ENCODE measurements at places on chromosomes 13 and 19.

DNA sequence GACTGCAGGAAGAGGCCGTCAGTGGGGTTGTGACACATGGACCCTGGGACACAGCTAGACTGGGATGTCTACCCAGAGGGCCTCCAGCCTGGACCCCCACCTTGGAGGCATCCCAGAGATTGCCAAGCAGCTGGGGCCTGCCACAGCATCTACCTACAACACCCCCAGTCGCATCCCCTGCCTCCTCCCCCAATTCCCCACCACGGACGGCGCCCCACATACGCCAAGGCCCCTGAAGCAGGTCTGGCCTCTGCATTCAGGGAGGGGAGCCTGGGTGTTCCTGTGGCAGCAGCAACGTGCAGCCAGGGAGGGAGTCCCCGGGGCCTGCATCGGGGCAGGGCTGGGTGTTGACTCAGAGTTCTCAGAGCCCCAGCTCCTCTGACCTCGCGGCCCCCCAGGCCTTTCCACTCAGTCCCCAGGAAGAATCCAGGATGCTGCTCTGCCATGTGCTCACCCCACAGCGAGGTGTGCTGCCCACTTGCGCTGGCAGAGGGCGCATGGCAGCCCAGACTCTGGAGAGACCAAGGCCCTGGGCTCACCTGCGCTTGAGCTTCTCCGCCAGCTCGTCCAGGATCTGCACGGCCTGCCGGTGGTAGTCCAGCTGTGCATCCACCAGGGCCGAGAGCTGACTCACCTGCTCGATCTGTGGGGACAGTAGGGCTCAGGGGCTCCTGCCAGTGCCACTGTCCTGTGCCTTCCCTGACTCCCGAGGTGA is 19.6 kb downstream of the MPND start:
- DNase-seq: no peak

GRCh38 chr19:5002143-5002542 is 33.2 kb downstream of the KDM4B start:
- no peak for DNase-seq

GRCh38 chr13:91359111-91359510 is 11.6 kb downstream of the MIR17HG start:
- no peak for DNase-seq

DNA sequence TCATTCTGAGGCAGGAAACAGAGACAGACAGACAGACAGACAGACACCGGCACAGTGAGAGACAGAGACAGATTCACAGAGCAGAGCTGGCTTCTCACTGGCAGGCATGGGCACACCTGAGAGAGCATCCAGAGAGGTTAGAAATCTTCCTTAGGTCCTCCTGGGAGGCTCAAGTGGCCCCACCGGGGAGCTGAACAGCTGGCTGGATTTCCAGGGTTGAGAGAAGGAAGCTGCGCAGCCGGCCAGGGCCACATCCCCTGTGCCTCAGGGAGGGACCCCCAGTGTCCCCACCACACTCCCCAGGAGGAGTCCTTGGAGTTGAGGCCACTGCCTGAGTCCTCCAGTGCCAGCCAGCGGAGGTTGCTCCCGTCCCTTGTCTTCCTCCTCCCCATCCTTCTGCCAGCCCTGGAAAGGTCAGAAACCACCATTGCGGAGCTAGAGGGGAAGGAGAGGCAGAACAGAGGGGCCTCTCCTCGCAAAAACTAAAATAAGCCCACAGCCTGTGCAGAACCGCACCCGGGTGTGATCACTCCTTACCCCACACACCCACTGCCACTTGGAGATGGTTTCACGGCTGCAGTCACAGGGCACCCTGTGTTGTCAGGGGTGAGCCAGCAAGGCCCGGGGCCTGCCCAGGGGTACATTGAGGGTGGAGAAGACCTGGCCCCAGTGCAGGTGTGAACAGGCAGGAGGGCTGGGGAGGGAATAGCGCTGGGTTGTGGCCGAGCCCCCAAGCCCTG is 4.2 kb downstream of the FFAR3 start:
- DNase-seq: no peak

GRCh38 chr13:102701331-102701730 is 6.5 kb upstream of the METTL21C start:
- DNase-seq: no peak

GRCh38 chr19:1261798-1262622 is 7.1 kb upstream of the CIRBP start:
- peak; percentile 11 for DNase-seq

- no peak for DNase-seq
These were observed 534.5 kb downstream of the KCTD12 start for GRCh38 chr13:76351541-76352229.

DNA sequence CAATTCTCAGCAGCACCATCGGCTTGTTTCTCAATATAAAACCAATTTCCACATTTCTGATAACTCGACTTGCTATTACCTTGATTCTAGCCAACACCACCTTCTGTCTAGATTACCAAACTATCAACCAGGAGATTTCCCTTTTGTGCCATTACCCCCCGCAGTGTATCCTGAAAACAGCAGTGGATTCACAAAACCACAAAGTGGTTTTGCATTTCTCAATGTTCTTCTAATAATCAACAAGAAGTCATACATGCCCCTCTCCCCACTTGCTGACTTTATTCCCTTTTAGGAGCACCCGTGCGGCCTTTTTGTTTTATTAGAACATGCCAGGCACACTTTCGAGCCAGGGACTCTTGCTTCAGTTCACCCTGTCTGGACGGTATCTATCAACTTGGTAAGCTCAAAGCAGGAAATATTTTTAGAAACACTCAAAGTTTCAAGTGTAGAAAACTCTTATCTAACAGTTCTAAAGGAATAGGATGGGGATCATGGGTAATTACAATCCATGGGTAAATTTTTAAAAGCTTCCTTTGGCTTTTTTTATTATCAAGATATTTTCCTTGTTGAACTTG is 967.4 kb downstream of the EFNB2 start:
- DNase-seq: no peak

- DNase-seq: no peak
These were observed 12.7 kb downstream of the SGTA start for GRCh38 chr19:2770055-2771013.

DNA sequence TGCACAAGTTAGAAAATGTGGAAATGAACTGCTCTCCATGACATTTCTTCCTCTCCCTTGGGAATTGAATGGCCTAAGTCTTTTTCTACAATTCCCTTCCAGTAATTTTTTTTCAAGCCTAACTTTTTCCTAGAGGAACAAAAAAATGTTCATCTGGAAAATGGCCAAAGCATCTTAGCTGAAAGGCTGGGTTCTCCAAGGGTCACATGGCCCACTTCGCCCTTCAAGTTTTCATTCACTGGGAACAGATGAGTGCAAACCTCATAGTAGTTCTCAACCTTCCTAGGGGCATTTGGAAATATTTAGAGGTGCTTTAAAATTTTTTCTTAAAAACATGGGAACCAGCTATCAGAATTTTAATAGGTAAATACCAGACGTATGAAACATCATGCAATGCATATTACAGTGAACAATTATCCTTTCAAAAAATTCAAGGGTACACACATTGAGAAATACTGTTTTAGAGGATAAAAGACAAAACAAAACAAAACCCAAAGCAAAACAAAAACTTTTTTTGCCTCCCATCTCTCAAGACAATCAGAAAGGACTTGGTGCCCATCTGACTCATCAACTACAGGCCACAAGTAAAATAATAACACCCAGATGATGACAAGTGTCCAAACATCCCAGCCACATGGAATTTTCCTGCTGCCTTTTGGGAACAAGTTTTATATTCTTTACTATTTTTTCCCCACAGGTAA is 208.8 kb downstream of the SLITRK6 start:
- DNase-seq: no peak

DNA sequence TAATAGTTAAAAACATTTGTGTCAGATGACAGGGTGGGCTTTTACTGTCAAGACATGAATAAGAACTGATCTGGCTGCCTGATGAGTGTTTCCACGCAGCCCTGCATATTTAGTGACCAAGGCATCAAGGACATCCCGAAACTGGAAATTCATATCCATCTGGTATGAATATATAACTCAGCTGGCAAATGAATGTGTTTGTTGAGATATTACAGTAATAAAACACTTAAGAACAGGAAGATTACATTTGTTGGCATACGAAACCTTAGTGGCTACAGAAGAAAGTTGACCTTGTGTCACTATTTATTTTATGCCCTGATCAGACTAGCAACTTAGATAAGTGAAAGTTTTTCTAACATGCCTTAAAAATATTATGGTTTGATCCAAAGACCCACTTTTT is 32.8 kb downstream of the RAP2A start:
- DNase-seq: no peak

DNA sequence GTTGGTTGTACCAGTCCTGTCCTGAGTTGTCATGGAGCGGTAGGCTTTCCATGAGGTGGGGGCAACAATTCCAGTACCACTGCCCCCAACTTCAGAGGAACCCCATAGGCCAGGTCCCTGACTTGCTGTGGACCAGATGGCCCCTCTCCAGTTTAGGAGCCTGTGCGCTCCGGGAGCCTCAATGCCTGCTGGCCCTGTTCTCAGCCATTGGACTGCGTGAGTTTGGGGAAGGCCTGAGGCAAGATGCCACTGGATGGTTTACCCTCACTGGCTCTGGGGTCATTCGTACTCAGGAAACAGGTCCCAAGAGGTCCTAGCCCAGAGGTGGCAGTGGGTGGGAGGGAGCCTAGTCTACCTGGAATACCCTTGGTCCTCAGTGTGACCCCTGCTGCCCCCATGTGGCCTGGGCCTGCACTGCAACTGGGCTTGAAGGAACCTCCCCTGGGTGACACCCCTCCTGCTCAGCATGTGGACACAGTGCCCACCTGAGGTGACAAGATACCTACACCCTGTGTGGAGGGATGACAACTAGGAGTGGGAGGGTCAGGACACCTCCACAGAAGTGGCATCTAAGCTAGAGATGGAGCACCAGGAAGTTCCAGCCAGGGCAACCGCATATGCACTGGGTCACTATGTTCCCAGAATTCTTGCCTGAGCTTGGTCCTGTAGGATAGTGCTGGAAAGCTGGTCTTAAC is 6.0 kb upstream of the PRR19 start:
- DNase-seq: peak; percentile 20

DNA sequence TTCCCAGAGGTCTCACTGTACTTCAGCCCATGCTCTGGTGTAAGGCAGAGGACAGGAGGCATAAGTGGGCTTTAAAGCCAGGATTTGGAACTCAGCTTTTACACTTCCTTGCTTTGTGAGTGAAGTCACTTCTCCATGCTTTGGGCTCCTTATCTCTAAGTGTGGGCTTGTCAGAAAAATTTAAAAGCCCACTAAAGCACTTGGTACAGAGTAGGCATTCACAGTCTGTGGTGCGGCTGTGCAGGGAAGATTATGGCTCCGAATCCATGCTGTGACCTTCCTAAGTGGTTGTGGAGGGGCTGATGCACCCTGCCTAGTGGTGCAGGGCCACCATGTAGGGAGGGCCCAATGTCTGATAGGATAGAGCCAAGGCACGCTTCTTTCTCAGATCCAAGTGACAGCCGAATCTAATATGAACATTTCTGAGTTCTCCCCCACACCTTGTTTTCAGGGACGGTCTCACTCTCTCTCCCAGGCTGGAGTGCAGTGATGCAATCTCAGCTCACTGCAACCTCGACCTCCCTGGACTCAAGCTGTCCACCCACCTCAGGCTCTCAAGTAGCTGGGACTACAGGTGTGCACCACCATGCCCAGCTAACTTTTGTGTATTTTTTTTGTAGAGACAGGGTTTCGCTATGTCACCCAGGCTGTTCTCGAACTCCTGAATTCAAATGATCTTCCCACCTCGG is 6.9 kb downstream of the TIMM29 start:
- DNase-seq: no peak

DNA sequence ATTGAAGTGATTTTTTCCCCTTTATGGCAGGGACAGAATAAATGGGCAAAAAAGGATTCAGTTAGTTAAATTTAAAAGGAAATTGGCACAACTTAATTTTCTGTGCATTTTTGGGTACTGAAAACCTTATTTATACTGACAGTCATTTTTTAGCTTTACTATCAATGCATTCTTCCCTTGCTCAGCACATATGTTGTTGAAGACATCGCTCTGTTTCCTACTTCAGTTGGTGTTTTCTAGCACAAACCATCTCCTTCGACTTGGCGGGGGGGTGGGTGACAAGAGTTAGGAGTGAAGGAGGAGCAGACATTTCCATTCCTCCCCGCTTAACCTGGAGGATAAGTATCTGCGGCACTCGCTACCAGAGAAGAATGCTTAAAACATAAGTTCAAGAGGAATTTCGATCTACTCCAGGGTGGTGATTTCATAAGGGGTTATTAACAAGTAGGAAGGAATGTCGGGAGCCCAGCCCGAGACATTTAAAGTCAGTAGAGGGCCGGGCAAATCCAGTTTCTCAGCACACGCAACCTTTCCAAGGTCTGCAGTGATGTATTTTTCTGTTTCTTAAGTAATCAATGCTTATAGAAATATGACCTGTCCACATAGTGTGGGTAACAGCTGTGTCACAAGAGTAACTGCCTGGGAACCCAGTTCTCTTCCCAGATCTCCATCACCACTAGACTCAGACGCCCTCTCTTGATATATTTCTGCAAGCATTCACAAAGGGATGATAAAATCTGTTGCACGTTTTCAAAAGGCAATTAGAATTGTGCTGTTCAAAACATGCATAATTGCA is 525.8 kb downstream of the MYO16 start:
- DNase-seq: no peak

- DNase-seq: no peak
These were observed 817.2 kb downstream of the SLITRK1 start for GRCh38 chr13:83065108-83065507.

GRCh38 chr13:103605546-103606326 is 539.5 kb upstream of the SLC10A2 start:
- no peak for DNase-seq

DNA sequence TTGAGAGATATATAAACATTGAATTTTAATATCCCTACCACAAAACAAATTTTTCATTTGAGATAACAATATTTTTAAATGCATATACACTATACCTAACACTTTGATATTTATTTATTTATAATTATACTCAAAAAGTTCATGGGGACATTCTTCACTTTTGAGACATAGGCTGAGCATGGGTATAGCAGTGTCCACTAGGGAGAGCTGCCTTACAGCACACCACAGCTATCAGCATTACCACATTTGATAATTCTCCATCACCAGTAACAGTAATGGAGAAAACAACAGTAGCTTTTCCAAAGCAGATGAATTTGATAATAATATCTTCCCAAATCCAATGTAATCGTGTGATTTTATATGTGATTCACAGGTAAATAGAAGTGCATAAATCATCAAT is 626.1 kb downstream of the DACH1 start:
- DNase-seq: no peak

DNA sequence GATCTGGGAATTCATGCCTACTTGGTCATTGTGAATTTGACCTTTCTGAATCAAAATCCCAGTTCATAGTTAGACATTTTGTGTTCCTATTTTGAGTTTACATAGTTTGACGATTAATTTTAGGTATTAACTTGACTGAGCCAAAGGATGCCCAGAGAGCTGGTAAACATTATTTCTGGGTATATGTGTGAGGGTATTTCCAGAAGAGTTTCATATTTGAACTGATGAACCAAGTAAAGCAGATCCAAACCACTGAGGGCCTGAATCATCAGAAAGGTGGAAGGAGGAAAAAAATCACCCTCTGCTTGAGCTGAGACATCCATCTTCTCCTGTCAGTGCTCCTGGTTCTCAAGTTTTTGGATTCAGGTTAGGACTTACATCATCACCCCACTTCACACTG is 116.6 kb downstream of the CYSLTR2 start:
- no peak for DNase-seq
